SJSA1 (cell line): ENCODE measurements at places on chromosomes 2 and 18. TPM values are rescaled to one million over a fixed set of nuclear protein-coding genes. Genes with fewer than 3 reads are reported as not detected.

GRCh38 chr2:38454081-38454480 lies 77.0 kb upstream of the ATL2 start:
- H3K4me1 ChIP-seq: no peaks in the 10 kb centered on the region
- no peak overlapping the region for H3K4me3 ChIP-seq
- no peak overlapping the region for H3K27ac ChIP-seq
- H3K36me3 ChIP-seq: no peaks in the 10 kb centered on the region

DNA sequence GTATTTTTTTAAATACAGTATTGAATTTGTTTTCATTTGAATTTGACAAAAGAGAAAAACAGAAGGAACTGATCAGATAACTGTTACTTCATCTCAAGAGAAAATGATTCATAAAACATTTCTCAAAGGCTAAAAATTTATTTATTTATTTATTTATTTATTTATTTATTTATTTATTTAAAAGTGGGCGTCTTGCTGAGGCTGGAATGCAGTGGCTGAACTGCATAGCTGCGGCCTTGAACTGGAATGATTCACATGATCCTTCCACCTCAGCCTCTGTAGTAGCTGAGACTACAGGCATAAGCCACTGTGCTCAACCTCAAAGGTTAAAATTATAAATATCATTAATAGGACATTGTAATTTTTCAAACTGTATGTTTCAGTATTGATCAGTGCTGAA lies 4.5 kb upstream of the PUM2 start:
- no peaks in the 10 kb centered on the region for H3K27me3 ChIP-seq
- no peak overlapping the region for H3K4me3 ChIP-seq
- H3K27ac ChIP-seq: no peak overlapping the region
- DNase-seq: no peak

GRCh38 chr2:189412330-189412953 lies 28.8 kb upstream of the WDR75 start:
- no peaks in the 10 kb centered on the region for H3K27me3 ChIP-seq
- peaks cover 39% of the 10 kb centered on the region for H3K4me1 ChIP-seq
- H3K4me3 ChIP-seq: no peak overlapping the region
- no peaks in the 10 kb centered on the region for H3K36me3 ChIP-seq

GRCh38 chr18:50790948-50791347 lies 28.9 kb downstream of the MRO start:
- no peak overlapping the region for H3K4me3 ChIP-seq
- no peak for DNase-seq
- H3K27ac ChIP-seq: no peak overlapping the region
- no peaks in the 10 kb centered on the region for H3K36me3 ChIP-seq

The NYAP2 gene
- not detected in 2 replicates for total RNA-seq

The HTR2B gene
- 0.21 TPM in 1 of 2 replicates, not detected in the other for total RNA-seq

The ALLC gene
- not detected in 2 replicates for total RNA-seq

The GALNT3 gene
- 2.2 TPM in 1 of 2 replicates, not detected in the other for total RNA-seq

The SPATA3 gene
- not detected in 2 replicates for total RNA-seq

The CPLX4 gene
- total RNA-seq: not detected in 2 replicates

The FAM210A gene
- 8.0 and 20.2 TPM in 2 replicates for total RNA-seq

The GTF2A1L gene
- total RNA-seq: 0.11 TPM in 1 of 2 replicates, not detected in the other

The WDFY1 gene
- 126 and 145 TPM in 2 replicates for total RNA-seq
